ENCODE measurements at places on chromosomes 7 and 10.

DNA sequence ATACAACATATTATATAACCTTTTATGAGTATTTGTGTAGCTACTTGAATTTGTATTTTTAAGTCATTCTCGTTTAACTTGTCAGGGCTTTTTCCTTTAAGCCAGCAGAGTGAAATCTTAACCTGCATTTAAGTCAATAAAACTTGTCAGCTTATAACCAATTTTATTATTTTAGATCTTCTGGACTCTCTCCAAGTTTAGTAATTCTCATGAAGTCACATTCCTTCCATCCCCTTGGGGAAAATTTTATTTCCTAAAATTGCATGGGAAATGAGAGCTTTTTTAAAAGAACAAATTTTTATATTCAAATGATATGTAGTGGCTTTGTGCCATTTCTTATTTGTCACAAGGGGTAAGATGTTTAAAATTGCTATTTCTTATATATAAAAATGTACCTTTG is 74.0 kb downstream of the SEPTIN7 start:
- peak overlapping the region; percentile 41 for H3K27ac ChIP-seq

DNA sequence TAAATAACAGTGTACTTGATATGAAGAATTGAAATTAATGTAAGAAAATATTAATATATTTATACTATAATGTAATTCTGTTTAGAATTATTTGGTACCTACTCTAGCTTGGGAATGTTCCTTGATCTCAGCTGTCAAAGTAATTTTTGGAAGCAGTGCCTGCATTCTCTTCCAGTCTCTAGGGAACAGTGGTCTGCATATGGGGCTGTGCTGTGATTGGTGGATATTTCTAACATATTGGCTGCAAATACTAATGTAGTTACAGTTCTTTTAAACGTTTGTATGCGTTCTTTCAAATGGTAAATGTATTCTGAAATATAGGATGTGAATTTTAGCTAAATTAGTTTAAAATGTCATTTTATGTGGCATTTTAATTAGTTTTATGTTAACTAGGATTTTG is 87.2 kb downstream of the PHF14 start:
- no peak overlapping the region for H3K4me3 ChIP-seq
- peaks cover 1% of the 10 kb centered on the region for H3K36me3 ChIP-seq
- no peaks in the 10 kb centered on the region for H3K27me3 ChIP-seq

GRCh38 chr10:35728341-35728740 is 86.2 kb upstream of the FZD8 start:
- H3K4me3 ChIP-seq: no peak overlapping the region
- H3K36me3 ChIP-seq: no peaks in the 10 kb centered on the region
- H3K27me3 ChIP-seq: no peaks in the 10 kb centered on the region
- no peak for DNase-seq
- no peaks in the 10 kb centered on the region for H3K4me1 ChIP-seq

DNA sequence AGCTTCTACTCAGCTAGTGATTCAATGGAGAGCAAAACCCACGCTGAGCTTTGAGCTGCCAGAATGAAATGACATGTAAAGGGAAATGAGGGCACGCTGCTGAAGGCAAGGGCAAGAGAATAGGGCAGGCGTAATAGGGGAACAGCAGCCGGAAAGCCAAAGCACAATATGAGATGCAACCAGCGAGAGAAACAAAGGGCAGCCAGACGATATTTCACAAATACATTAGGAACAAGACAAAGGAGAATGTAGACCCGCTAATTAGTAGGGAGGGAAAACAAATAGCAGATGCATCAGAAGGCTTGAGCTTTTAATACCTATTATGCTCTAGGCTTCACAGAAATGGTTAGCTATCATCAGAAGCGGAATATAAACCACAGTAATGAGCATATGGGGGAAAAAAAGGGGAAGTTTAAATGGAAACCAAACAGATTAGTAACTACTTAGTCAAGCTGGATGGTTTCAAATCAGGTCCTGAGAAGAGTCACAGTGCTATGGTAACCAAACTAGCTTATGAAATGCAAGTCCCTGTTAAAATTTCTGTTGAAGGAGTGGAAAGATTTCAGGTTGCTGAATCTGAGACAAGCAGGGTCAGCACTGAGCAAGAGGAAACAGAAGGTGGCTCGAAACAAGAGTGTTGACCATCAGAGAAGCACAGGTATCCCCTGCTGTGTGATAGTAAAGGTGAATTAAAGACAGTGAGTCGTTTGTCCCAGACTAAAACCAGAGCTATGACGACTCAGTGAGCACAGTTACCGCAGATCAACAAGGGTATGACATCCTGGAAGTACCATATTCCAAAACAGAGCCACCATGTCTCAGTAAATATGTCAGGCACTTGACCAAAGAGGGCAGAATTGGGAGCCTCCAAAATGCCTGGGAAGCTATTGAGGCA is 496.9 kb upstream of the CELF2 start:
- H3K4me1 ChIP-seq: no peaks in the 10 kb centered on the region
- H3K27me3 ChIP-seq: no peaks in the 10 kb centered on the region
- H3K27ac ChIP-seq: no peak overlapping the region

GRCh38 chr10:22315455-22316285 is 518 bp upstream of the COMMD3 start:
- peaks cover 14% of the 10 kb centered on the region for H3K4me1 ChIP-seq
- H3K36me3 ChIP-seq: no peaks in the 10 kb centered on the region
- H3K27me3 ChIP-seq: no peaks in the 10 kb centered on the region
- no peak for DNase-seq
- peak overlapping the region; percentile 84 for H3K4me3 ChIP-seq

DNA sequence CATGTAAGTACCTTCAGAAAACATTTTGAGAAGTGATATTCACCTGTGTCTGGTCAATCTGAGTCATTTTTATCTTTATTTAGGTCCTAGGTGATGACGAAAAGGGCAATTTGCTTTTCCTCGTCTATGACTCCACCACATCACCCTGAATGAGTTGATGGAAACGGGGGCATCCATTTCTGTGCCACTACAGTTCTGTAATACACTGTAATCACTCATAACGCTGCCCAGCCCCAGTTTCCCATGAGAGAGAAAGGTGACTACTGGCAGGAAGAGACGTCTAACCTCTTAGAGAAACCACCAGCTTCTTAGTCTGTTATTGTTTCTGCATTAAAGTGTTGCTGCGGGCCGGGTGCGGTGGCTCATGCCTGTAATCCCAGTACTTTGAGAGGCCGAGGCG is 205.3 kb upstream of the MKLN1 start:
- H3K4me3 ChIP-seq: no peak overlapping the region
- no peak for DNase-seq
- H3K36me3 ChIP-seq: no peaks in the 10 kb centered on the region
- no peak overlapping the region for H3K27ac ChIP-seq

- no peak overlapping the region for H3K27ac ChIP-seq
- peak overlapping the region; percentile 60 for H3K4me3 ChIP-seq
- peaks cover 17% of the 10 kb centered on the region for H3K4me1 ChIP-seq
- no peaks in the 10 kb centered on the region for H3K36me3 ChIP-seq
Observed at GRCh38 chr10:131982185-131982756, 548 bp upstream of the BNIP3 start.

DNA sequence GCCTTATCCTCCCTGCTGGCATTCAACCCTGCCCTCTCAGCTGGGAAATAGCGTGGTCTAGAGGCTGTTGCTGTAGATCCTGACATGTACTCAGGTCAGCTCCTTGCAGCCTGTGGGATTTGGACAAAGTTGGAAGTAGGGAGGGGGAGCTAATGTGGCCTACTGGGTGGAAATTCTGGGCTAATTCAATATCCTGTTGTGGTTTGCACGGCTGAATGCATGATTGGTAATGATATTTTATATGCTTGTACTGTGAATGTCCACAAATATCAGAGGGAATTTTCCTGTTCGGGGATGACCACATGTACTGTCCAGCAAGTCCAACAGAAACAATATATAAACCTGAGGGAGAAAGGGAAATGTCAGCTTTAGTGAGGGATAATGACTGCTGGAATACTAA is 22.1 kb upstream of the NPVF start:
- DNase-seq: peak; percentile 25
- H3K4me3 ChIP-seq: no peak overlapping the region
- no peaks in the 10 kb centered on the region for H3K4me1 ChIP-seq
- H3K27ac ChIP-seq: no peak overlapping the region

GRCh38 chr7:139430443-139430842 is 53.0 kb downstream of the KLRG2 start:
- no peak for DNase-seq
- H3K4me3 ChIP-seq: no peak overlapping the region
- H3K36me3 ChIP-seq: no peaks in the 10 kb centered on the region

DNA sequence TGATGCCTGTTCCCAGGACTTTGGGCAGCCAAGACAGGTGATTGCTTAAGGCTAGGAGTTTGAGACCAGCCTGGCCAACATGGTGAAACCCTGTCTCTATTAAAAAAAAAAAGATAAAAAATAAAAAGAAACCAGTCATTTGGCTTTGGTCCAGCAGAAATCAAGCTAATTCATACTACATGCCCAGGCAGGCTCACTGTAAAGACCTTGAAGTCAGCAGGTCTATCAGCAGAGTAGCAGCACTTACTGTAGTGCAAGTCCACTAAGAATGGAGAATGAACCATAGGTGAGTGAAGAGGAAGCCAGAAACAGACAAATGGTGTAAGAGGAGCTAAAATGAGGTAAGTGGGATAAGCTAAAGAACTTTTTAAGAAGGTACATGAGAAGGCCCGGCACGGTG is 24.7 kb downstream of the PSPH start:
- no peak for DNase-seq
- no peak overlapping the region for H3K4me3 ChIP-seq
- no peaks in the 10 kb centered on the region for H3K36me3 ChIP-seq
- no peaks in the 10 kb centered on the region for H3K27me3 ChIP-seq

GRCh38 chr7:66905689-66906088 is 15.3 kb upstream of the TMEM248 start:
- no peak for DNase-seq
- no peaks in the 10 kb centered on the region for H3K4me1 ChIP-seq
- no peak overlapping the region for H3K27ac ChIP-seq
- no peaks in the 10 kb centered on the region for H3K36me3 ChIP-seq
- H3K4me3 ChIP-seq: no peak overlapping the region
- no peaks in the 10 kb centered on the region for H3K27me3 ChIP-seq

DNA sequence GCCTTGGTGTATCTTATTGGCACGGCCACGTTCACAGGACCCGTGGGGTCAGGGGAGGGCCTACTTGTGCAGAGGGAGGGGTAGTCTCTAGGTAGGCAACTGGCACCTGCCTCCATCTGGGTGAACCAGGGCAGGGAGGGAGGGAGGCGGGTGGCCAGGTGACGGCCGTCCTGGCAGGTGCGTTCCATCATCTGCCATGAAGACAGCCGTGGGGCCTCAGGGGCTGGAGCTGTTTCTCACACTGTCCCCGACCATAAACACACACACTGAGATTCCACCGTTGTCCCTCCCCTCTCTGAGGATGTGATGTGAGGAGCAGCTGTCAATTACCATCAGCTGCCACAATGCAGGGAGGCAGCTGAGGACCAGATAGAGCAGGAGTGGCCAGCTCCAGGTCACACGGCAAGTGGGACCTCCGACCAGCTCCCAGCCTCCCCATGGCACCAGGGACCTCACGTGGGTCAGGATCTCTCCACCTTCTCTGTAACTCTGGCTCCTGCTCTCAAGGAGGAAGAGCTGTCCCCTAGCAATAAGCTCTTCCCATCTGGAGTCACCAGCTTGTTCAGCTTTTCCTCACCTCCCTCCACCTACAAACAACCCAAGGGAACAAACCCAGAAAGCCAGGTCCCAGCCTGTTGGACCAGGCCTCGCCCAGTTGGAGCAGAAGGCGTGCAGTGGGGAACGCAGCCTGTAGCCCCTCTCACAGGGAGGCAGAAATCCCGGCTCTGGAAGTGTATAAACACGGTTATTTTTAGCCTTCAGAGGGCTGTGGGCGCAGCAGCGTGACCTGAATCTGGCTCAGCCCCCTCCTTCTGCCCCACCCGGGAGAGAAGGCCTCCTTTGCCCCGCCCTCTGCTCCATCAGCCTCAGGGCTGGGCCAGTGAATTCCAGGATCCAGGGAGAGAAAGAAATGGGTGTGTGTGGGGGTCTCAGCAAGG is 33.1 kb downstream of the ZMIZ1 start:
- peaks cover 71% of the 10 kb centered on the region for H3K4me1 ChIP-seq
- peak overlapping the region; percentile 70 for H3K27ac ChIP-seq
- no peaks in the 10 kb centered on the region for H3K27me3 ChIP-seq
- H3K36me3 ChIP-seq: no peaks in the 10 kb centered on the region

GRCh38 chr10:62589689-62590088 is 214.8 kb upstream of the ADO start:
- H3K36me3 ChIP-seq: no peaks in the 10 kb centered on the region
- H3K27ac ChIP-seq: no peak overlapping the region
- no peaks in the 10 kb centered on the region for H3K27me3 ChIP-seq
- H3K4me3 ChIP-seq: no peak overlapping the region

DNA sequence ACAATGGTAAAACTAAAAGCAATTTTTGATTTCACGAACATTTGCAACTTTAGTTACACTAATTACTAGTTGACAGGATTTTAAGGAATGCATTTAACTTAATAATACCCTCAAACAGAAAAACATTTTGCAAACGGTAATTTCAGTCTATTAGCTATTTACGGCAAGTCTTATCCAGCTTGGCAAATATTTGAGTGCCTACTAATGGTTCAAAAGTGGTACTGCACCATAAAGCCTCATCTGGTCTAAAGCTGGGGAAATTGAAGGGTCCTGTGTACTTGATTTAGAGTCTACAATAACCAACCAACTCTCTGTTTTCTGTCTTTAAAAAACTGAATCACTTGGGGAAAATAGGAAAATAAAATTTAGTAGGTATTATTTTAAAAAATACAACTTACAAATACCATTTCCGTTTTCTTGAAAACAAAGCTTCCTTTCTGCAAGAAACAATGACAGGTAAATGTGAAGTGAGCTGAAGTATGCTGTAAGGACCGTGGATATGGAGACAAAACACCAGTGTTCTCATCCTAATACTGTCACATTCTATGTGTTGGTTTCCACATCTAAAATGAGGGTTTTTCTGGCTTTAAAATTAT is 142.3 kb downstream of the VPS50 start:
- peak; percentile 36 for DNase-seq
- no peaks in the 10 kb centered on the region for H3K36me3 ChIP-seq
- H3K4me3 ChIP-seq: no peak overlapping the region
- no peak overlapping the region for H3K27ac ChIP-seq
